ENCODE measurements at places on chromosomes 3 and 15. TPM values are rescaled to one million over a fixed set of nuclear protein-coding genes. Genes with fewer than 3 reads are reported as not detected.

HYKK gene
- total RNA-seq = 1.7 TPM

MORF4L1 gene
- total RNA-seq = 197 TPM

CTXN2 gene
- not detected for total RNA-seq

SLC51B gene
- total RNA-seq = not detected

GOLGA6L7 gene
- total RNA-seq = not detected

Measured in foreskin keratinocyte (primary cell).